ENCODE measurements at places on chromosomes 7 and 10. TPM values are rescaled to one million over a fixed set of nuclear protein-coding genes. Genes with fewer than 3 reads are reported as not detected.

DNA sequence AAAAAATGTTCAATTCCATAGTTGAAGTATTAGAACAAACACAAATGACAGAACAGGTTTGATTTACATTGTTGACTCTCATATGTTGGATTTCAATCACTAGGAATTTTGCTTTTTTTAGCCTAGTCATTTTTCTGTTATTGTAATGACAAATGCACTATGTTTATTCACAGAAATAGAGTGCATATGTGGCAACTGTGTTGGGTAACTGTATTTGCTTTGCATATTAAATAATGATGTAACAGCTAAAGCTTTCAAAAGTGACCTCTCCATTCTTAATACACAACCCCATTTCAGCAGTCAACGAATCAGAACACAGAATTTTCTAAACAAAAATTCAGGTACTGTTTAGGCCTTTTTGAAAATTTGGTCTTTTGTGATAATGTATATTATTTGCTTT is 54.0 kb upstream of the SLC26A5 start:
- DNase-seq = no peak

TMEM178B gene
- total RNA-seq = 0.50 TPM

C10orf62 gene
- total RNA-seq = 0.38 TPM

- DNase-seq = no peak
Observed at GRCh38 chr7:27842851-27843250, 102.9 kb downstream of the TAX1BP1 start.

GRCh38 chr10:9302140-9302746 is 1247.8 kb downstream of the GATA3 start:
- peak; percentile 46 for DNase-seq

MRC1 gene
- total RNA-seq = not detected

DNA sequence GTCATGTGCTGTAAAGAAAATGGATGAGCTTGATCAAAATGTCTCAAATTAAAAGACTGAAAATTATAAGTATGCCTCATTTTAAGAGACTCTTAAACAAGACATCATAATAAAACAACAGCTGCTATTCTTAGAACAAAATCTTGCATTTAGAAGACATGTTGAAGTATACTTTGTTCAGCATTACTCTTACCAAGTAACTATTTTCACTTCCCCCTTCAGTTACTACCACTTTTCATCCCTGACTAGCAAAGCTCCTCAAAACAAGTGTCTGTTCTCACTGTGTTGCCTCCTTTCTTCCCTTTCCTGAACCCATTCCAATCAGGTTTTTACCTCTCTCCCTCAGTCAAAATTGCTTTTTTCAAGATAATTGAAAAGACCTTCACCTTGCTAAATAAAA is 31.6 kb downstream of the ELAPOR2 start:
- no peak for DNase-seq

MALRD1 gene
- not detected for total RNA-seq

GRCh38 chr7:48518092-48518491 is 346.8 kb downstream of the ABCA13 start:
- DNase-seq = no peak

CCDC136 gene
- 5.3 TPM for total RNA-seq

DNA sequence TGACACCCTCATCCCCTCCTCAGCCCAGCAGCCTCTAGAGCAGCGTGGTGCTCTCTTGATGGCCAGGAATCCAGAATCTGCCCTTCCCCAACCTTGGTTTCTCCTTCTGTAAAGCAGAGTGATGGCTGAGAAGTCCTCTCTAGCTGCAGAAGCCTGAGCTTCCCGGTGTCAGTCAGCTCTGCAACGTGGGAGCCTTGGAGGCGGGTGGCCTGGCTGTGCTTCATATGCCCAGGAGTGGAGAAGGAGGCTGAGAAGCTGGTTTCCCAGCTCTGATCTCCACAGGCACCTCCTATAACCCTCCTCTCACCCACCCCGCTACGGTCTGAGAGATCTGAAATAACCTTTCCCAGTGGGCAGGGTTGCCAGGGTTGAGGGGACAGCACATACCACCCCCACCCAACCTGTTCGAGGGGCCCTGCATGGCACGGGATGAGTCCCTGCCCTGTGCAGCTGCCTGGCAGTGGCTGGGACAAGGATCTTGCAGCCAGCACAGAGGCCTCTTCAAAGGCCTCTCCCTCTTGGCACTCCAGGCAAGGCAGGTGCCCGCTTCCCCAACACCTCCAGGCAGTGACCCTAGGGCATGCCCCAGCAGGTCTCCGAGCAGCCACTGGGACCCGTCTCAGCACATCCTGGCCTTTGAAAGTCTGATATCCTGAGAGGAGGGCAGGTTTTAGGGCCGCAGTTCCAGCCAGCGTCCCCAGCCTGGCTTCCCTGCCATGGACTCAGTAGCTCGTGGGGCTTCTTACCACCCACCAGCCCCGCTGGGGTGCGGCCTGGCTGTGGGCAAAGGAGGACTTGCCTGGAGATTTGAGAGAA is 18.3 kb upstream of the SLC29A3 start:
- DNase-seq = no peak

SPDYE1 gene
- total RNA-seq = not detected

DNA sequence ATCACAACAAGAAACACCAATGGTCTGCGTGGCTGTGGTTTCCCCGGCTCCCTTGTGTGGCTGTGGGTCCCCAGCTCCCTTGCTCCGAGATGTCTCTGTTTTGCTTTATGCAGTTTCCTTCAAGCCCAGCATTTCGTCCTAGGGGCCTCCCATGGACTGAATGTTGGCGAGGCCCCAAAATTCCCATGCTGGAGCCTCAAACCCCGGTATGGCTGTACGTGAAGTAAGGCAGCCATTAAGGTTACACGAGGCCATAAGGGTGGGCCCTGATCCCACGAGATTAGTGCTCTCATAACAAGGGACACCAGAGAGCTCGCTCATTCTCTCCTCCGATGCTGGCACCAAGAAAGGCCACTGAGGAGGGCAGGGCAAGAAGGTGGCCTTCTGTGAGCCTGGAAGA is 44.6 kb downstream of the INSIG1 start:
- DNase-seq = no peak

DNA sequence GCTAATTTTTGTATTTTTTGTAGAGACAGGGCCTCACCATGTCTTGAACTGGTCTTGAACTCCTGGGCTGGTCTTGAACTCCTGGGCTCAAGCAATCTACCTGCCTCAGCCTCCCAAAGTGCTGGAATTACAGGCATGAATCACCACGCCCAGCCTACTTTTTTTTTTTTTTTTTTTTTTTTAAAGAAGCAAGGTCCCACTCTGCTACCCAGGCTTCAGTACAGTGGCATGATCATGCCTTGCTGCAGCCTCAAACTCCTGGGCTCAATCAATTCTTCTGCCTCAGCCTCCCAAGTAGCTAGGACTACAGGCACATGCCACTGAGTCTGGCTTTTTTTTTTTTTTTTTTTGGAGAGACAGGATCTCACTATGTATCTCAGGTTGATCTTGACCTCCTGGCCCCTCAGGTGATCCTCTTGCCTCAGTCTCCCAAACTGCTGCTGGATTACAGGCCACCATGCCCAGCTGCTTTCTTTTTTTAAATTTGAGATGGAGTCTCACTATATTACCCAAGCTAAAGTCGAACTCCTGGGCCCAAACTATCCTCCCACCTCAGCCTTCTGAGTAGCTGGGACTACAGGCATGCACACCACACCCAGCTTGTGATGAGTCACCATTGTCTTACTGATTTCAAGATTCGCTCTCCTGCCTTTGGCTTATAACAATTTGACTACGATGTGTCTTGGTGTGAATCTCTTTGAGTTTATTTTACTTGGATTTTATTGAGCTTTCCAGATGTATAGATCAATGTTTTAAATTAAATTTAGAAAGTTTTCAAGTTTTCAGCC is 9.0 kb downstream of the RPEL1 start:
- DNase-seq = peak; percentile 82

GRCh38 chr10:130741901-130742855 is 569.3 kb downstream of the TCERG1L start:
- DNase-seq = no peak

C10orf105 gene
- total RNA-seq = not detected

GRCh38 chr7:113099284-113099919 is 12.8 kb upstream of the GPR85 start:
- DNase-seq = no peak

GRCh38 chr10:3692387-3692999 is 92.5 kb downstream of the KLF6 start:
- no peak for DNase-seq

- DNase-seq = no peak
Observed at GRCh38 chr7:74722153-74722552, 51.7 kb upstream of the NCF1 start.

GRCh38 chr10:95579835-95580535 is 18.8 kb upstream of the SORBS1 start:
- no peak for DNase-seq

MPLKIP gene
- 59.9 TPM for total RNA-seq

- no peak for DNase-seq
Observed at GRCh38 chr7:133539016-133539415, 286.1 kb downstream of the EXOC4 start.

DNA sequence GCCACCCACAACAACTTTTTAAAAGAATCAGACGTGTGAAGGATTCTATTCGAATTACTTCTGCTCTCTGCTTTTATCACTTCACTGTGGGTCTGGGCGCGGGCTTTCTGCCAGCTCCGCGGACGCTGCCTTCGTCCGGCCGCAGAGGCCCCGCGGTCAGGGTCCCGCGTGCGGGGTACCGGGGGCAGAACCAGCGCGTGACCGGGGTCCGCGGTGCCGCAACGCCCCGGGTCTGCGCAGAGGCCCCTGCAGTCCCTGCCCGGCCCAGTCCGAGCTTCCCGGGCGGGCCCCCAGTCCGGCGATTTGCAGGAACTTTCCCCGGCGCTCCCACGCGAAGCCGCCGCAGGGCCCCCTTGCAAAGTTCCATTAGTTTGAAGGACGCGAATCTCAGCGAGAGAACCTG is 461 bp upstream of the HTRA1 start:
- DNase-seq = no peak

DNAJC12 gene
- 3.1 TPM for total RNA-seq

- DNase-seq = no peak
Observed at GRCh38 chr10:56123247-56123646, 237.8 kb downstream of the ZWINT start.

GRCh38 chr10:58588673-58589265 is 76.1 kb downstream of the BICC1 start:
- no peak for DNase-seq

CFAP43 gene
- 0.07 TPM for total RNA-seq

DNA sequence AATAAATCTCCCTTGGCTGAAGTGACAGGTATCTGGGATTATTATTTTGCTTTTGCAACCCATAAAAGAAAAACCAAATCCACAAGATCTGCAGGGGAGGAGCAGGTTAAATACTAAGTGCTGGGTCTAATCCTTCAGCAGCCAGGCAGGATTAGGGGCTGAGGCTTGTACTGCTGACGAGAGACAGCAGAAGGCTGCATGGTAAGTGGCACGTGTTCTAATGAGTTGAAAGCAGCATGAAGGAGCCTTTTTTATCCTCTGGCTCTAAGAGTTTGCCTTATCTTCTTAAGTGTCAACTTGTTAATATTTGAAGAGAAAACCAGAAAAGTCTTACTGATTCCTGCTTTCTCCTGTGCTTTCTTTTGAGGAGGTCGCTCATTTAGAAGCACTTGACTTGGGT is 50.0 kb downstream of the LYZL2 start:
- no peak for DNase-seq

DNA sequence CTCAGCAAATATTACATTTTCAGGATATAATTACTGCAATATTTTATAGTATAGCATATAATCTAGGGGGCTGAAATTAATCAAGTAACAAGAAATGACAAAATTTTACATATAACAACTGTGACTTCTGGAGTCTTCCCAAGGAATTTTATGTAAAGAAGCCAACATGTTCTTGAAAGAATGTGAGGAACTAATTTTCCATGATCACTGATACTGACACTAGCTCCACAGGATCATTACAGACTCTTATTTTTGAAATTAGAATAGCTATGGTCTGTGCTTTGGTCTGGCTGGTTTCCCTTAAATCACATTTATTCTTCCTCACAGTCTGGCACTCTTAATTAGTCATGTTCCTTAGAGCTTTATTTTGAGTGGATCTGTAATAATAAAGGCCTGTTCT is 267.7 kb upstream of the SEMA3A start:
- DNase-seq = no peak

DNA sequence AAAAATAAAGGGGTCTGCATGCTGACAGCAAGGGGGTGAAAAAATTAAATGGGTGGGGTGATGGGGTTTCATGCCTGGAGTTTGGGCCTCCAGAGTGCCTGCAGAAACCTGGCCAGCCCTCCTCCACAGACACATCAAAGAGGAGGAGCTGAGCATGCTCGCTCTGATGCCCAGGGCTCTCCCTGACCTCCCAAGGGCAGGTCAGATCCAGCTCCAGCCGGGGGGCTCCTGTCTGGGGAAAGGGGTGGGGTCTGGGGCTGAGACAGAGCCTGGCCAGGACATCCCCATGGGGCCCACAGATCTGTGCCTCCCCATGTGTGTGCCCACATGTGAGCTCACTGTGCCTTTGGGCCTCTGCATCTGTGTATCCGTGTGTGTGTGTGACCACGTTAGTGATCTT is 915 bp upstream of the CALHM1 start:
- DNase-seq = no peak

DNA sequence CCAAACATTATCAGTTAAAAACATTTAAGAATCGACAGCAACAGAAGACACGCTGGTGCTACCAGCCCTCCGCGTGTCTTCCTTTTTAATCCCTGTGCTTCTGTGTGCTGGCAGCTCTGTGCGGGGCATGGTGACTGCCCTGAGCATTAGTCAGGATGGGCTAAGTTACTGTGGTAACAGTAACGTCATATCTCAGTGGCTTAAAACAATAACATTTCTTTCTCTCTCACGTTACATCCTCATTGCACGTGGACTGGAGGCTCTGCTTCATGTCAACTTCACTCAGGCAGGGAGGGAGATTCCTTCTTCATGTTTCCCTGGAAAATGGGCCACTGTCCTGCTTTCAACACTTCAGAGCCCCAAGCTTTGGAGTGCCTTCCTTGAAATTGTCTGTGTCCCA is 378.5 kb downstream of the CCSER2 start:
- DNase-seq = no peak

- DNase-seq = peak; percentile 9
Observed at GRCh38 chr10:60008816-60009215, 102.5 kb upstream of the CCDC6 start.

GRCh38 chr7:65225422-65226006 is 148.1 kb upstream of the ZNF92 start:
- no peak for DNase-seq

SCD gene
- 249 TPM for total RNA-seq

ZNF12 gene
- total RNA-seq = 26.7 TPM

GRCh38 chr10:8044908-8045725 is 9.4 kb upstream of the GATA3 start:
- no peak for DNase-seq
